Smooth muscle cell of the umbilical artery (primary cell): ENCODE measurements at places on chromosomes 3 and 15. TPM values are rescaled to one million over a fixed set of nuclear protein-coding genes. Genes with fewer than 3 reads are reported as not detected.

The ACSBG1 gene
- 0.05 TPM in 1 of 2 replicates, not detected in the other for total RNA-seq

The GATA2 gene
- 1.5 and 2.1 TPM in 2 replicates for total RNA-seq

The NTRK3 gene
- 1.2 and 3.2 TPM in 2 replicates for total RNA-seq

The TUSC7 gene
- total RNA-seq: not detected in 2 replicates

The XIRP1 gene
- 0.05 TPM in 1 of 2 replicates, not detected in the other for total RNA-seq

The PCOLCE2 gene
- 3.9 and 29.4 TPM in 2 replicates for total RNA-seq

The RABL3 gene
- 27.9 and 36.6 TPM in 2 replicates for total RNA-seq

The NR2E3 gene
- total RNA-seq: under 0.01 and 0.65 TPM in 2 replicates

The LNP1 gene
- total RNA-seq: 3.3 and 3.9 TPM in 2 replicates

The PPP2R3A gene
- total RNA-seq: 6.5 and 12.5 TPM in 2 replicates

The SLC12A1 gene
- total RNA-seq: not detected in 2 replicates

The LRRC58 gene
- total RNA-seq: 20.2 and 26.5 TPM in 2 replicates

The PCNP gene
- 99.2 and 127 TPM in 2 replicates for total RNA-seq

The FBN1 gene
- total RNA-seq: 1,277 and 1,737 TPM in 2 replicates

The TMEM266 gene
- not detected in 2 replicates for total RNA-seq

The TRIM71 gene
- total RNA-seq: not detected in 2 replicates

The ST8SIA2 gene
- total RNA-seq: not detected in 2 replicates
